ENCODE measurements at places on chromosomes 3 and 15. TPM values are rescaled to one million over a fixed set of nuclear protein-coding genes. Genes with fewer than 3 reads are reported as not detected.

The RNU5B-1 gene
- total RNA-seq = not detected

The KNG1 gene
- not detected for total RNA-seq

The TRH gene
- not detected for total RNA-seq

The LRRC3B gene
- not detected for total RNA-seq

The GP5 gene
- total RNA-seq = 1.4 TPM

The SLC30A4 gene
- 0.94 TPM for total RNA-seq

The ABHD14A gene
- total RNA-seq = 12.7 TPM

All from CD4-positive, CD25-positive, alpha-beta regulatory T cell (primary cell).